ENCODE measurements at places on chromosomes 4 and X. TPM values are rescaled to one million over a fixed set of nuclear protein-coding genes. Genes with fewer than 3 reads are reported as not detected.

GRCh38 chr4:54445866-54446265, 211.9 kb upstream of the KIT start:
- peak; percentile 74 for DNase-seq

DNA sequence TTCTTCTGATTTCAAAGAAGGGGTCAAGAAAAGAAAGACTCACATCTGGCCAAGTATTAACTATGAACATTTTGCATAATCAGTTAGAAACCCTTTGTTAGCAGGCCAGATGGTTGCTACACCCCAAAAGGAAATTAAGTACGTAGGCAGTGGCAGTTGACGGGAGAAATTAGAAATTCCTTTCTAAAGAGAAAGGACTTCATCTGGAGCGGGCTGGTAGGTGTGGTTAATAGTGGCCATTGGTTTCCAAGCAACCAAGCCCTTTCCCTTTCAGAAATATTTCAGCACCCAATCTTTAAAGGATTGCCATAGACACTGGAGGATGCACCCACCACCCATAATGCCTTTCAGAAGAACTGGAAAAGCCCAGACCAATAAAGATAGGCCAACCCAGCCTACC, 235.7 kb upstream of the LDB2 start:
- no peak for DNase-seq

- DNase-seq = peak; percentile 15
Measured at GRCh38 chrX:22389556-22390179, 117.0 kb downstream of the CBLL2 start.

GRCh38 chr4:48681856-48682255, 98.2 kb downstream of the FRYL start:
- DNase-seq = no peak

Gene CXCR3
- polyA plus RNA-seq = not detected

Gene HELT
- polyA plus RNA-seq = not detected

- DNase-seq = peak; percentile 19
Measured at GRCh38 chr4:26867914-26868684, 7.5 kb downstream of the STIM2 start.

DNA sequence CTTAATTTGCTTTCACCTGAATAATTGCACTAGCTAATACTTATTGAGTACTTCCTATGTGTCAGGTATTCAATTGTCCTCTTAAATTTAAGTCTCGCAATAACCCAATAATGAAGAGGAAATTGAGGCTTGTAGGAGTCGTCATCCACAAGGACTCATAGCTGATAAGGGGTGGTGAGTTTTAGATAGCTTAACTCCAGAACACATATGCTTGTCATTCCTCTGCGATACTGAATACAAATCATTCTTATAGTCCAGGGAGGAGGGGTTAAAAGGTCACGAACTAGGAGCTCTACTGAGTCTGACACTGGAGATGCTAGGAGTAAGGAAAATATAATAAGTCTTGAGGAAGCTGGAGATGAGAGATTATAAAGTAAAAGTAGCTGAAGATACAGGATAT, 1.4 kb upstream of the PACRGL start:
- no peak for DNase-seq

DNA sequence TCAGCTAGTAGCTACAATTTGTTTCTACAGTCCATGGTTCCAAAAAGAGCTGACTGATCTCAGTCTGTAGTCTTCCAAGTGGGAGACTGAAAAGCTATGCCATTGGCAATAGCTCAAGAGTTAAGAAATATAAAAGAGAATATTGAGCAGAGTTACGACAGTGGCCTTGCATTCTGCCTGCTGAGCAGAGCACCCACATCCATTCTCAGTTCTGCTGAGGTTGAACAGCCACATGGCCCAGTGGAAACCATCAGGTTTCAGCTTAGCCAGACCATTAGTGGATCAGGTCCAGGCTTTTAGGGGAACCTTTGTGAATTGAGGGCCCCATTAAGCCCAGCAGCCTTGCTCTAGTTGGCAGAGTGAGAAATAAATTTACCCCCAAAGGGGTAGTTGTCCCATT, 28.1 kb downstream of the ZNF81 start:
- no peak for DNase-seq

Gene SPANXN3
- polyA plus RNA-seq = not detected

DNA sequence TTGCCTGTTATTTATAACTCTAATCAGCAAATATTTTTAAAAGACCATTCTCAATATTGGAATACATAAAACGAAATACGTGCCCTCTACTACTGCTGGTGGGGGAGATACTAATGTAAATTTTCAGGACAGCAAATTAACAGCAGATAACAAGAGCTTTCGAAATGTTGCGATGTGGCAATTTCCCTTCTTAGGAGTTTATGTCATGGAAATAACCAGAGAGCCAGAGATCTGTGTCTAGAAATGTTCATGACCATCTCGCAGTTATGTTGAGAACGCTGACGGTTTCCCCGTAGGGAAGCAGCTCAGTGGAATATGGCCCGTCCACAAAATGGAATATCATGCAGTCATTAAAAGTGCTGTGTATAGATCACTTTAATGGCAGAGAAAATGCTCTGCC, 238.4 kb upstream of the PSAPL1 start:
- no peak for DNase-seq

DNA sequence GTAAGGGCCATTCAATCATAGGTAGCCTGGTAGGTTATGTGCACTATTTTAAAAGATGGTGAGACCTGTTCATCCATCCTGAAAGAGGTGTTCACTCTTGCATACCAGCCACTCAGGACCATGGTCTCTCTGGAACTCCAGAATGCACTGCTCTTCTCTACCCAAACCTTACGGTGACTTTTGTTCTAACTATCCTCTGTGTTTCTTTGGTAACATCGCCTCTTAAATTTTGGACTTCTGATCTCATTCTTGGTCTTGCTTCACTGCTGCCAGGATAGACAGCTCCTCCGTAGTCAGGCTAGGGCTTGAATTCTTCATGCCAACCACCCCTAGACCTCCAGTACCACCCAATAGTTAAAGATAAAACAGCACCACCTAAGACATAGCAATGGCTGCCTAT, 346.3 kb upstream of the GALNT7 start:
- no peak for DNase-seq

- peak; percentile 50 for DNase-seq
Measured at GRCh38 chr4:6884341-6884870, 25.2 kb upstream of the TBC1D14 start.

DNA sequence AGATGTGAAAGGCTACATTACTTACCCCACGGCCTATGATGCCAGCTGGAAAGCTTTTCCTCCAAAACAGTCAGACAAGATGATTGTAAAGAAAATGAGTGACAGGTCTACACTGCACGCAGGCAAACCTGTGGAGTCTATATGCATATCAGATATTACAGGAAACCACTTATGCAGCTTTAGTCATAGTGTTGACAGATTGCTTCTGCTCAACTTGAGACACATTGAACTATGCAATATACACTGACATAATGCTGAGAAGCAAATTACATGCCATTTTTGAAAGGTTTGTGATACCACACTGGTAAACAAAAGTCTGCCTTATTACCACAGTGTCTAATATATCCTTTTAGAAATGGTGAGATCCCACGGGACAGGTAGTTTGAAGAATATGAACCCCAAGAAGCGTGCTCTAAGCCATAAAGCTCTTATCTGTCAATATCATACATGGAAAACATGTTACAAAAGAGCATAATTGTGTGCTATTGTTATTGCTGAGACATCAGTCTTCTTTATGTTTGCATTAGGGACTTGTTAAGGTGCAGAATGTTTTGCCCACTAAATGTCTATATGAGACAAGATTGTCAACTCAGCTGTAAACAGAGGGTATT, 1835.8 kb upstream of the TENM3 start:
- DNase-seq = no peak

GRCh38 chr4:143411527-143412419, 75.1 kb downstream of the GAB1 start:
- DNase-seq = peak; percentile 84

- peak; percentile 14 for DNase-seq
Measured at GRCh38 chrX:139930916-139931645, 1.8 kb downstream of the ATP11C start.

DNA sequence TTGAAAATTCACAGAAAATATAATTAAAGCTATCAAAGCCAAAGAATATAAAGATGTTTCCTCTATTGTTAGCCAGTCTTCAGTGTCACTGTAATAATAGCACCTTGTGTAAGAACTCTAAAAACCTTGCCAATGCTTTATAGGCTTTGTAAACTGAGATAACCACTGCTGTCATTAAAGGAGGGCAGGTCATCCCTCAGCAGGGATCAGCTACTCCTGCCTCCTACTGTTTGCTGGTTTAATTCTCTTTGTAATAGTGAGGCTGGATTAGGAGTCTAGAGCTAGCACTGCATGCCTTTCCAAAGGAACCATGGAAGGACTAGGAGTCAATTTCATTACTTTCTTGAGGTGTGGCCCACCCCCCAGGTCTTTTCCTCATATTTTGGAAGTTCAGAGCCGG, 46.2 kb downstream of the FHIP1A start:
- DNase-seq = no peak

GRCh38 chr4:70902577-70903290, 565 bp downstream of the MOB1B start:
- no peak for DNase-seq

- no peak for DNase-seq
Measured at GRCh38 chrX:48800574-48801279, 1.1 kb upstream of the HDAC6 start.

DNA sequence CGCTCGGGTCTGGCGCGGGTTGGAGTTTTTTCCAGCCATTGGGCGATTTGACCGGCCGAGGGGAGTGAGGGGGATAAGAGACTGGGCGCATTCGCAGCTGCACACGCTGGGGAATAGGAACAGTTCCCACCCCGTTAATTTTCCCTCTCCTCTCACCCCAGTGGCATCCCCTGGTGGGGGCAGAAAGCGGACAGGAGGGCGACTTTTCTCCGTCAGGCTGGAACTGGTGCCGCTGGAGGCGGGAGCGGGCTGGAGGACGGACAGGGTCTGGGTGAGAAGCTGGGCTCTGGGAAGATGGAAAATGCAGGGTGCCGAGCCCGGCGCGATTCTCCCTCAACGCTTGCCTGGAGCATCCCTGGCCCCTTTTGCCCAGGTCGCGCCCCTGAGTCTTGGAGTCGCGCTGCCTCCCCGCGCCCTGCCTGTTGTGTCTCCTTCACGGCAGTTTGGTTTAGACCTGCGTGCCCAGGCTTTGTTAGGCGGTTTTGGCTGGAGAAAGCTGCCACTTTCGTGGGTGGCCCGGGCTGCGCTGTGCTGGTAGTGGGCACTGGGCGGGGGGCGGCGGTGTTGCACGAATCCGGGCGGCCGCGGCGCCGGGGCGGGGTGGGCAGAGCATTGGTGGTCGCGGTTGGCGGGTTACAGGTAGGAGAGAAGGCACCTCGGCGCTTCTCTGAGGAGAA, 2.0 kb downstream of the ADGRL3 start:
- DNase-seq = peak; percentile 37

Gene RPS6KA6
- polyA plus RNA-seq = 4.0 TPM

Gene FGFRL1
- polyA plus RNA-seq = 137 TPM

DNA sequence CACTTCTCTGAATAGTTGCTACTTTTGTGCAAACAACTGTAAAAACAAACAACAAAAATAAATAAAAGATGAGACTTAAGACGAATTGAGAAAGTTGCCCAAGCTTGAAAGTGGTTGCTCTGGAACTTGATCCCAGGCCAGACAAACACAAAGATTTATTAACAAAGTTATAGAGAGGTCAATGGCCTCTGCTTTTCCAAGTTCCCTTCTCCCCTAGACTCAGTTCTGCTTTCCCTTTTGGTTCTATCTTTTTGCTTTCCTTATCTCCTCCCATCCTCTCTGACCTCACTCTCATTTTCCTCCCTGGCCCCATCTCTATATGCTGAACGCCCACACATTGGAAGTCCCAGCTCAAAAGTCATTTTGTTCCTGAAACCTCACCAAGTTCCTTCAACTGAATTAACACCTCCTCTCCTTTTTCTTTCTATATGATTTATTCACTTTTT, 82.7 kb downstream of the MXRA5 start:
- peak; percentile 13 for DNase-seq

Gene KLB
- 0.11 TPM for polyA plus RNA-seq

Gene SEPTIN11
- polyA plus RNA-seq = 198 TPM

Gene PCYT1B
- 2.1 TPM for polyA plus RNA-seq

- no peak for DNase-seq
Measured at GRCh38 chr4:145828802-145829485, 109.7 kb downstream of the ZNF827 start.

Gene USP17L10
- not detected for polyA plus RNA-seq

Gene AGTR2
- polyA plus RNA-seq = 28.3 TPM

DNA sequence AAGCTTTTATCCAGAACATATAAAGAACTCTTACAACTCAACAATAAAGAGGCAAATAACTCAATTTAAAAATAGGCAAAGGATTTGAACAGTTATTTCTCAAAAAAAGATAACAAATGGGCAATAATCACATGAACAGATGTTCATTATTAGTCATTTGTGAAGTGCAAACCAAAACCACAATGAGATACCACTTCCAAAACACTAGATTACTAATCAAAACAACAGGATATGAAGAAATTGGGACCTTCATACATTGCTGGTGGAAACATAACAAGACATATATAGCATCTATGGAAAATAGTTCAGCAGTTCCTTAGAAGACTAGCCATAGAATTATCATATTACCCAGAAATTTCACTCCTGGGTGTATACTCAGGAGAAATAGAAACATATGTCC, 224.6 kb downstream of the FBXO8 start:
- DNase-seq = no peak

DNA sequence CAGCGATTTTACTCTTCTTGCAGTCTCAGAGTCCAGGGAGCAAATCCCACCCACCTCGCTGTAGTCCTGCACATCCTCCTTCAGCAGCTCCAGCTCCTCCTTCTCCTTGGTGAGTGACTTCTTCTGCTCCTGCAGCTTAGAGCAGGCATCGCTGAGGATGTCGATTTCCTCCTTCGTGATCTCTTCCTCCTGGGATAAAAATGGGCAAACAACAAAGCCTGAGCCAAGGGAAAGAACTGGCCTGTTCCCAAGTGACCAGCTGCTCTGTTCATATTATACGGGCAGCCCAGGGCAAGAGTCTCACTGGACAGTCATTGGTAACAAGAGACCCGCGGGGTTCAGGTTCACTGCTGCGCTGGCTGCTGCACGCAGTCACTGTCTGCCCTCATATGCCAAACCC, 26.2 kb downstream of the FGFR3 start:
- DNase-seq = peak; percentile 73

Gene MAGEB10
- polyA plus RNA-seq = not detected
